Activated naive CD8-positive, alpha-beta T cell treated with anti-CD3 and anti-CD28 coated beads for 36 hours (primary cell): ENCODE measurements at places on chromosomes 6 and 20.

- DNase-seq: peak; percentile 46
Observed at GRCh38 chr6:33126101-33126714, 50.4 kb downstream of the HLA-DPB1 start.

- no peak for DNase-seq
Observed at GRCh38 chr20:25549843-25550477, 35.4 kb downstream of the NINL start.

DNA sequence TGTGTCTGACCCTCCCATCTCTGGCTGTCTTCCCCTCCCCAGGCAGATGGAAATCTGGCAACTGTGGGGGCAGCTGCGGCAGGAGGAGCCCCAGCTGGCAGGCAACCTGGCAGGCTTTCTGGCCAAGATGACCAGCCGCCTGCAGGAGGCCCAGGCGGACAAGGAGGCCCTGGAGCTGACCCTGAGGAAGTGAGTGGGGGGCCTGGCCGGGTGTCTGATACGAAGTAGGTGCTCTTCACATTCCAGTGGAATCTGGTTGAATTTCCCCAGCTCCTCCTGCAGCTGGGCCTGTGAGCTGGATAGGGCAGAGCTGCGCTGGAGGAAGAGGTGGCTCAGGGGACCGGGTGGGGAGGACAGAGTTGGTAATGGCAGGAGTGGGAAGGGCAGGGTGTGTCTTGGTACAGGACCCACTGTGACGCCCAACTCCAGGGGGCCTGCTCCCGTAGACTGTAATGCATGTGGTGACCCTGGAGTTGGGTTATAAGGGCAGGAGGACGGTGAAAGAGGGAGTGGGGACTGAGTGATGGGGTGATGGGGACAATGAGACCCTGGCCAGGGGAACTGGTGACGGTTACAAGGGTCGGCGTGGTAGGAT is 19.7 kb downstream of the RAB44 start:
- DNase-seq: no peak

- no peak for DNase-seq
Observed at GRCh38 chr20:1164871-1165270, 19.9 kb downstream of the TMEM74B start.

GRCh38 chr6:145260484-145261175 is 474.7 kb downstream of the EPM2A start:
- no peak for DNase-seq

DNA sequence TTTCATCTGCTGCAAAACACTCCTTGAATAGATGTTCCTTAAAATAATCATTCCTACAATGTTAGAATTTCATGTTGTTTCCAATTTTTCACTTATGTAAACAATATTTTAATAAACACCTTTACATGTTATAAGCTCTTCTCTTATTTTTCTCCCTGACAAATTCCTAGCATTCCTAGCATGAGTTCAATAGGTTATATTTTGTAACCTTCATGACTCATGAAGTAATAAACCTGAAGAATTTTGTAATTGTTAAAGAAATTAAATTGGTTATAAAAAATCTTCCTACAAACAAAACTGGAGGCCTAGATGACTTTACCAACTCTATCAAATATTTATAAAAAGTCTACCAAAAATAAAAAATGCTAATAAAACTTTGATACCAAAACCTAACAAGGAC is 66.3 kb downstream of the NT5E start:
- no peak for DNase-seq

DNA sequence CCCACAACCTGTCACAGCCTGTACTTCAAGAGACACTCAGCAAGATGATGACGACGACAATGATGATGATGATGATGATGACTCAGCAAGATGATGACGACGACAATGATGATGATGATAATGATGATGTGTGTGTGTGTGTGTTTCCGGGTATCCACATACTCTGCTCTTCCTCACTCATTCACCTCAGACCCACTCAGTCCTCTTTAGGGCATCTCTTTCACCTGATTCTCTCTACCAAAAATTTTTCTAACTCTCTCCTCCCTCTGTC is 1.2 kb upstream of the EIF6 start:
- no peak for DNase-seq

- no peak for DNase-seq
Observed at GRCh38 chr20:62489932-62490263, 14.1 kb upstream of the GATA5 start.

GRCh38 chr6:20217324-20217855 is 5.1 kb upstream of the MBOAT1 start:
- no peak for DNase-seq

DNA sequence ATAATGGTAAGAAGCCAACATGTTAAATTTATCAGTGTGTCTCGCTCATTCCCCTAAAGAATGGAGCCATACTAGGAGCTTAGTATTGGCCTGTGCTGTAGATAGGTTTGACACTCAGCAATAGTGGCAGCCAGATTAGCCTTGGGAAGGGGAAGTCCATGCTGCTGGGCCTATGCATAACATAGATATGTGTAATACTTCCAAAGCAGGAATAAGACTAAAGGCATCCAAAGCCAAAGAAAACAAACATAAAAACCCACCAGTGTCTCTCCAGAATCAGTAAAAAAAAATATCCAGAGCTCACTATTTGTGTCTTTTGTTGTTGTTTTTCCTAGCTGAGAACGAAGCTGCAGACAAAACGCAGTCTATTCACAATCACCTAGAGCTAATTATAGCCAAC is 104.2 kb upstream of the STXBP5 start:
- no peak for DNase-seq

DNA sequence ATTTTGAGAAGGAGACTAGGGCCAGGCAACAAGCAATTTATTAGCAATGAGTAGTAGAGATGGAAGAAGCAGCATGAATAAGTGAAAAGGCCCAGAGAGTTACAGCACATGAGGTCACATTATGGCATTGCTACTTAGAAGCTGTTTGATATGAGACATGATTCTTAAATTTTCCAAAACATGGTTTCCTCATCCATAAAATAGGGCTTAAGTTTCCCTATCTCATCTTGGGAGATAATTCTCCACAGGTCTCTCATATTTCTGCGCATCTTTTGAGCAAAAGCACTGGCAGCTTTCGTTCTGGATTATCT is 656.1 kb downstream of the EPHA7 start:
- DNase-seq: no peak

DNA sequence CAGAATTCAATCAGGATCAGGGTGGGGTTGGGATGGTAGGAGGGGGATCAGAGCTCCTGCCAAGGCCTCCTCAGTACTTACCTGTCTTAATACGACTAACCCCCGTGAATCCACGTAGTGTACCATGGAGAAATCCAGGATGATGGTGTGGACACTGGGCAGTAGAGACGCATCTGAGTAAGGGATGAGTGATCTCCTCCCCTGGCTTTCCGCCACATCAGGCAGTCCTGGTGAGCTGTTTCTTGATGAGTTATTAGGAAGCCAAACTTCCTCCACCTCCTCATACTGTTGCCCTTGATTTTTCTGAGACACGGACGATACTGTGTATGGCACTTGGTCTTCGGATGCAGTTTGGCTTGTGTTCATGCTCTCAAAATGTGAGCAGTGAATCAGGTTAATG is 34.2 kb upstream of the SRPK1 start:
- DNase-seq: no peak

DNA sequence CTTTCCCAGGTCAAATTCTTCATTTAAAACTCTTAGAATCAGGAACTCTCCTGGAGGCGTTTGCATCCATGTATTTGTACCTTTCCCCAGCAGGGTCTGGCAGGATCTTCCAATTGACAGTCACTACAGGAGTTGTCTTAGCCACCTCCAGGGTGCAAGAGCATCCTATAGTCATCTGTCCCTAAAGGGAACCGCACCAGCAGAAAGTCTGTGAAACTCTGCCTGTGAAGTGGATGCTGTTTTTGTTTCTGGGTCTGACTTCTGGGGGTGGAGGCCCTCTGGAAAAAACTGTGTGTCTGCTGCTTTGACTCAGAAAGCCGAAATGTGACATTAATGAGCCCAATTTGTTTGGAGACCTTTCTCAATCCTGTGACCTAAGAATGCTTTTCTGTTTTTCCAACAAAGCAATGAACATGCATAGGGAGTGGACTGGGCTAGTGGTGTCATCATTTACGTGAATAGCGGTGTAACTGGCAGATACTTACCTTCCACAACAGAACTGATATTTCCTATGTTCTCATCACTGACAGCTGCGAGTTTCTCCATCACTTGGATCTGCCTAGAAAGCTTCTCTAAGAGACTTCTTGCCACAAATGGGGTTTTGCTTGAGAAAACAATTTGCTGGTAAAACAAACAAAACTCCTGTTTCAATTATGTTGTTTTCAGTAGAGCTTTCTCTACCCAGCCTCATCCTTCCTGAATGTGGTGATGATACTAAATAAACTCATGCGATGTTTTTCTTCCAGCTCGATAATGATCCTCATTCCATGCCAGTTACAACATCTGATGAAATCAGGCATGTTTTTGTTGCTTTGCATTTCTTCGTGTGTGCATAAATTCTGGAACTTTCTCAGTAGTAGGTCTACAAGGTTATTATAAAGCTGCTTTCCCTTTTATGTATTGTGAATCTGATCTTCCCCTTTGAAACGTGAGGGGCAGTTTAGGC is 33.3 kb upstream of the ARMH2 start:
- no peak for DNase-seq

DNA sequence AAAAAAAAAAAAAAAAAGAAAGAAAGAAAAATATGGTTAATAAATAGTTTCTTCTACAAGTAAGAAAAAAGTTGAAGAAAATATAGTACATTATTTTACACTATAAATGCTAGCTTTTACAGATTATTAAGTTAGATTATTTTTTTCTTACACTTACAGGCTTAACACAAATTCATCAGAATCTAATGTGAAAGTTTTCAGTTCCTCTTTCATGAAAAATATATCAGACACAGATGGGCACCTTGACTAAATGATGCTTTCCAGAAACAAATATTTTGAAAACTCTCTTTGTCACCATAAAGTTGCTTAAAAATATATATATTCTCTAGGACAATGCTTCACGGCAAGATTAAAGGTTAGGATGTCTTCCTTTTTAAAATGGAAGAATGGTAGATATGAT is 321.8 kb upstream of the HSF2 start:
- DNase-seq: no peak
